ENCODE measurements at places on chromosomes 5 and 9.

- DNase-seq: no peak
Observed at GRCh38 chr9:33364127-33364526, 38.2 kb downstream of the AQP7 start.

DNA sequence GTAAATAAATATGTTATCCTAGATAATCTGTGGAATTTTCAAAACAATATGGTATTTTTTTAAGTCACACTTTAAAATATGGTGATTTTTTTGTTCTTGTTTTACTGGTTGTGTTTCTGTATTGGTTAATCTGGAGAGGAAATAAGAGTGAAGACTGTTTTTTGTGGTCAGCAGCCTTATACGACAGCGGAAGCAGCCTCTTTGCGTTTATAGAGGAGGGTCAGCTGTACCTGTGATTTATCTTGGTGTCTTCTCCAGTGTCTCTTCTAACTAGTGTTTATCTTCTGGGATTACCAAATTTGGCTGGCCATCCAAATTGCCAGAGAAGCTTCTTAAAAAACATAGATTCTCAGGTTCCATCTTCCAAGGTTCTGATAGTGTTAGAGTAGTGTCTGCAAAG, 58.7 kb downstream of the ICE1 start:
- DNase-seq: no peak

GRCh38 chr5:133423618-133424282, 188.6 kb downstream of the FSTL4 start:
- peak; percentile 48 for DNase-seq

DNA sequence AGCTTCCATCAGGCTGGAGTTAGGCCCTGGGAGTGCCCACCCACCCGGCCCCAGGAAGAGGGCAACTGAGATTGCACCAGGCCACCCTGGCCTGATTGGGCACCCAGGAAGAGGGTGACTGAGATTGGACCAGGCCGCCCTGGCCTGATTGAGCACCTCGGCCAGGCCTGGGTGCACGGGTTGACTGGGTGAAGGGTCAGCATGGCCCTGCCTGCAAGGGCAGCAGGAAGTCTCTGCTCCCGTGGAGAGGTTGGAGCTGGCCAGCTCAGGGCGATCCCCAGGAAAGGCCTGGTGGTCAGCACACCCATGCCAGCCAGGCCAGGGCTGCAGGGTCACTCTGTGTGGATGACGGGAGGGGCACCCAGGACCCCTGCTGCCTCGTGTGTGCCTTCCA, 11.8 kb downstream of the ADAMTSL2 start:
- no peak for DNase-seq

GRCh38 chr5:137629646-137630045, 106.2 kb downstream of the KLHL3 start:
- DNase-seq: no peak

- no peak for DNase-seq
Observed at GRCh38 chr9:129213551-129213950, 35.5 kb upstream of the IER5L start.

All from CD4-positive, alpha-beta T cell treated with Interleukin-15 for 1 hour (primary cell).